HuH-7 (cell line): ENCODE measurements at places on chromosomes 2 and 18.
A peak's percentile ranks its signal among the peaks of the same experiment; 100 is the strongest.

- no peak for DNase-seq
Observed at GRCh38 chr2:86290596-86291327, 46.7 kb downstream of the REEP1 start.

DNA sequence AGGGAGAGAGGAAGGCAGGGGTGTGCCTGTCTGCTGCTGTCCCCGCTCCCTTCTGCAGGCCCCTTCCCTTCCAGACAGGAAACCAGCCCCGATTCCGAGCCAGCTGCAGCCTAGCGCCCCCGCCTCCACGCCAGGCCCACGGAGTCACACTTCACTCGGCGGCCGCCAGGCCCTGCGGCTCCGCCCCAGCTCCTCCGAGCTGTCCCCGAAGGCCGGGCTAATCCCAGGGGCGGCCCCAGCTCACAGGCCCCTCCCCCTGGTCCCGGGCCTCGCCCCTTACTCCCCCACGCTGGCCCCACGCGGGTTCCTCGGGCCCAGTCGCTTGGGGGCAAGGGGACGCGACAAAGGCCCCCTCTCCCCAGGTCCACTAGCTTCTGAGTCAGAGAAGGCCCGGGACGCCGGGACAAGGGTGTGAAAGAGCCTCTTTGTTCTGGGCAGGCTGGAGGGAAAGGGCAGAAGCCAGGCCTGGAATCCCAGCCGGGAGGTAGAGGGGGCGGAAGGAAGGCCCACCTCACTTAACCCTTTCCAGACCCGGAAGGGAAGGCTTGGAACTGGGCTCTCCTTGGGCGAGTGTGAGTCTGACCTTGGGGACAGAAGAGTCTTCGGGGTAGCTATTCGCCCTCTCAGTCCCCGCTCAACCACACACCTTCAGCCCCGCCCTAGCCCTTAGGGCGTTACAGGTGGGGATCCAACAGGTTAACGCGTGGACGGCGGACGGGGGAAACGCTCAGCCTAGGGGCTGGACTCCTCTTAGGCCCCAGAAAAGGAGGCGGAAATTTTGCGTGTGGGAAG, 1.2 kb downstream of the RTKN start:
- DNase-seq, result peak; percentile 96

- no peak for DNase-seq
Observed at GRCh38 chr2:232480201-232481190, 7.1 kb downstream of the ECEL1 start.

DNA sequence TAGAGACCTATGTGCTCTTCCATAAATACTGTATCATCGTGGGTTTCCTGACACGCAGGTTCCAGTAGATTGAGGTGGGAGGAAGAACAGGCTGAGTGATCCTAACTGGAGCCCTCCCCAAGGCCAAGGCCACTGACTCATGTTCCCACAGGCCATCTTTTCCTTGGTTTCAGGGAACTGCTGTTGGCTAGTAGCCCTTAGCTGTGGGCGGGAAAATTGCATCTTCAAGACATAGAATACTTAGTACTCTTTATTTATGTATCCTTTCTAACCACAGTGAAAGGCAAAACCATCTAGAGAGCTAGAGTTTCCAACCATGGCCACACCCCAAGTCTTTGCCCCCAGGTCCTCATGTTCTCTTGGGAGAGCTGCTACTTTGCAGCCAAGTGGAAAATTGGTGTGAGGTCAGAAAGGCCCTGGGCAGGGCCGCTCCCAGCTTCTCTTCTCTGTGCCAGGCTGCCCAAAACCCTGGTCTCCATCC, 55.9 kb downstream of the COPS8 start:
- DNase-seq, result no peak

- no peak for DNase-seq
Observed at GRCh38 chr2:239836021-239836765, 188.9 kb downstream of the NDUFA10 start.

DNA sequence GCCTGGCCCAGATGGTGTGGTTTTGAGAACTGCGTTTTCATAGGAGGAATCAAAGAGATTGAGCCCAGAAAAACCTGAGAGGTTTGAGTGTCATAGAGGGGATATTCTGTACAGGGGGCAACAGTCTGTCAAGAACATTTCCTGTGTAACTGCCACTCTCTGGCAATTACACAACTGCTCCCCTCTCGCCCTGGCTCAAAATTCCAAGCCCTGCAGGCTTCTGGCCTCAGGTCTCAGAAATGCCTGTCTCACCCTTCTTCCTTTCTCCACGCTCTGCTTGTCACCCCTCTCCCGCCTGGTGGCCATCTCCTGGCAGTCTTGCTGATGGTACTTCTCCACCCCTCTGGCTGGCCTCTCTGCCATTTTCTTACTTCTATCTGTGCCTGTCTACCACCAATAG, 4.0 kb downstream of the VAMP5 start:
- no peak for DNase-seq

DNA sequence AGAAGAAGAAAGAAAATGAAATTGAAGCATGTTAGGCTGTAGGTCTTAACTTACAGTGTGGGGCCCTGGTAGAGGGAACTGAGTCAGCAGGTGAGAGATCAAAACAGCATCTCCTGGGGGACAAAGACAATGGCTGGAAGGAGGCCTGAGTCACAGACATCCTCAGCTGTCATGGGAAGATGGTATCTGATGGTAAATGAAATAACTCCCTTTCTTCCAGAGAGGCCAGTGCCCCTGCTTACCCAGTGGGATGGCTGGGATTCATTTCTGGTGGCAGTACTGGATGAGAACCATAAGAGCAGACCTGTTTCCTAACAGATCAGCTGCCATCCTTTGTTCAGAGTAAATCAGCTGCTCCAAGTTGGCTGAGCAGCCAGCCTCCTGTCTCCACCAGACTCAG, 251.3 kb upstream of the EPAS1 start:
- DNase-seq, result no peak

GRCh38 chr18:12811191-12811950, 72.7 kb downstream of the PTPN2 start:
- DNase-seq, result no peak

DNA sequence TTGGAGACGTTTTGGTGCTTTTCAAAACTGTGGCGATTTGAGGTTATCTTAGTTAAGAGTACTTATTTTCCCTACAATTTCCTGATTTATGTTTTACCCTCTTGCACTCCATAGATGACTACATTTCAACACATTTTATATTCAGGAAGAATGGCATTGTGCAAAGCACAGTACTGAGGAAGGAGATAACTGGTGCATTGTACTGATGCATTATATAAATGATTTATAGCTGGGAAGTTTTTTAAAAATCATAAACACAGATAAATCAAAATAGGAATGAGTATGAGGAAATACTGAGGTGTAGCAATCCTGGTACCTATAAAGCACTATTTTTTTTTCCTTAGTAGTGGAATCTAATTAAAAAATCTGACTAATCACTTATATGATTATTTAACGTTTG, 5.6 kb downstream of the REL start:
- no peak for DNase-seq

- peak; percentile 39 for DNase-seq
Observed at GRCh38 chr2:169452080-169452479, 27.2 kb upstream of the BBS5 start.

- no peak for DNase-seq
Observed at GRCh38 chr2:64354857-64355680, 98.9 kb upstream of the LGALSL start.

DNA sequence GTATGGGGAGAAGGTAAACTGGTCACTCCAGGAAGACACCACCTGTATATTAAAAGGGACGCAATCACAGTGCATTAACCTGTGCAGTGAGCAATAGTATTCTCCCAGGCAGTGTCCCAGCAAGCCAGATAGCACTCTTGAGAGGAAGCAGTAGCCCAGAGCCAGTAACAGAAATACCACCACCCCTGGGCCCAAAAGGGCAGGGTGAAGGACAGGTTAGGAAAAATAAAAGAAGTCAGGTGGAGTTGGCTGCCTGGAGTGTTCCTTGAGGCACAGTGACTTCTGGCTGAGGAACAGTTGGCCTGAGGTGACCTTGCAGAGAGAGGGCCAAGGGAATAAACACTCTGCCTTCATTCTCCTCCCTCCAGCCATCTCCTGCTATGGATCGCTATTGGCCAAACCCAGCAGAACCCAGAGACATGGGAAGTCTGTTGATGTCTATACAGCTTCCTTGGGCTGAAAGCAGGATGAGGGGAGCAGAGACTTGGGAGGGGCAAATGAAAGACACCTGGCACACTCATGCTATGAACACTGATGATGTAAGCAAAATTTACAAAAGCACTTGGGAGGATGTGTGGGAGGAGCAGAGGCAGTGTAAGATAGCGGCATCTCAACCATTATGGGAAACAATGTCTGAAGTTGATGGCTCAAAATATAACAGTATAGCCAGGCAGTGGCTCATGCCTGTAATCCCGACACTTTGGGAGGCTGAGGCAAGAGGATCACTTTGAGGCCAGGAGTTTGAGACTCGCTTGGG, 7.5 kb downstream of the C18orf32 start:
- DNase-seq, result no peak

DNA sequence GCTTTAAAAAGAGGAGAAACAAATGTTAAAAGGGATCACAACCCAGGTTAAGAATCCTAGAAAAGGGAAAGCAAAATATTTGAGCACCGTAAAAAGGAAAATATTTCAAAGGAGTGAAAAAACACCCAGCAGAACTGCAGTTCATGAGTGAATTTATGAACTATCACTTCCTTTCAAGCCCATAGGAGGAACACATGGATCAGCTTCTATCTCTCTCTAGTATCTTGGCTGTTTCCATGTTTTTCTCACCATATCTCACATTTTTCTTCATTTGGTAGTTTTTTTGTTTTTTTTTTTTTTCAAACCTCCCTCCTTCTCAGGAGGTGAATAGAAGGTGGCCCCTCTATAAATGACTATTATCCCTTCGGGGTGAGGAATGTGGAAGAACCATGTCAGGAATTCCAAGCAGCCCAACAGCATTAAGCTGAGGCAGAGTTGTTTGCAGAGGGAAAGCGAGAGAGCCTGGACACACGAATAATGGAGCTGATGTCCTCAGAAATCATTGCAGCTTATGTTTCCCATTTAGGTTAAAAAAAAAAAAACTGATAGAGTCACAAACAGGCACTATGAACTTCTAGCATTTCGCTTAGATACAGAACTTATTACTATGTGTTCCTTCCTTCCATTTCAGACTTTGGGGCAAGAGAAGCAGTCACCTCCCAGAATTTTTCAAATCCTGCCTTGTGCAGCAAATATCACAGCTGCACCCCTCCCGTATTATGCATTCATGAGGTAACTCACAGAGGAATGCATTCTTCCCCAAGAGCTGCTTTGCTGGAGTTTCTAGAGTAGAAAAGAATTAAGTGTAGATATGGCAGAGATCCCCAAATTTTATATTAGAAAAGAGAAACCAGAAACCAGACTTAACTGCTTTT, 315.6 kb downstream of the IRS1 start:
- no peak for DNase-seq

DNA sequence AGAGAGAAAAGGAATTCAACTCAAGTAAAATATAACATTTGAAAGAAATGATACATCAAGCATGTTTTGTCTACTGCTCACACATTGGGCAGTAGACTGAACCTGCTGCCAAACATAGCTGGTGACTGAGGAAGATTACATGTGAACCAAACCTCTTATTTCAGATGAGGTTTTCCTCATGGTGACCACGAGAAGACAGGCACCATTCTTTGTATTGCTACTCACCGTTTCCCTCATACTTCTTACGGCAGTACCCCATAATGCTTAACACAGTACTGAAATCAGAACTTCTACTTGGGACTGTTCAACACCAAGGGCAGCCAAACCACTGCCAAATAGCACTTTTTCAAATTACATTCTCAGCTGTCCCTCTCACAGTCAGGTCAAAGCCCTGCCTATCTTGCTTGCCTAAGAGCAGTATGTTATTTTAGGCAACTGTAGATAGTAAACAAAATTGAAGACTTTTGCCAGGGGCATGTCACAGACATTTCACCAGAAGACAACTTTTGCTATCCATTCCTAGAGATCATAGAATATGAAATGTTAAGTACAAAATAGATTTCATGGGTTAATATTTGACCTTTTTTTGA, 167.1 kb upstream of the DOK6 start:
- DNase-seq, result no peak

- no peak for DNase-seq
Observed at GRCh38 chr2:71575966-71576365, 122.6 kb downstream of the DYSF start.

GRCh38 chr2:178800510-178800909, 6.7 kb downstream of the TTN start:
- no peak for DNase-seq

- DNase-seq, result no peak
Observed at GRCh38 chr2:54634021-54634420, 89.4 kb upstream of the EML6 start.

DNA sequence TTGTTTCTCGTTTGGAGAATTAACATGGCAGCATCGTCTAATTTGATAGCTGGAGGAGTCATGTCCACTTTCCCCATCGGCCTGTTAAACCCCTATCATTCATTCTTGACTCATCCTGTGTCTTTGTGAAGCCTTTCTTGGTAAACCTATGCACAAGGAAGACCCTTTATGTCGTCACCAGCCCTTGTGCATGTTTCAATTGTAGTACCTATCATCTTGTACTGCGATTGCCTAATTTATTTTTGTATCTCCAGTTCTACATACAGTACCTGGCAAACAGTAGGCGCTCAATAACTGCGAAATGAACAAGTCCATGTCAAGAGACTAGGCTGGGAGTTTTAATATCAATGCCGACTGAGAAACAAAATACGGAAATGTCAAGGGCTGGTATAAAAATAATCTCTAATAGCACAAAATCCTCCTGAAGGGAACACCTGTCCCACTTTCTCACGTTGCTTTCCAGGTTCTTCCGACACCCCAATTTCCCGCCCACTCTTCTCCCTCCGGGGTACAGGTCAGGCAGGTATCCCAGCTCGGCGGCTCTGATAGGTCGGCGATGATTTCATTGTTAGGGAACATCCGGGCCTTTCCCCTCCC, 1.3 kb upstream of the PPM1B start:
- DNase-seq, result no peak

DNA sequence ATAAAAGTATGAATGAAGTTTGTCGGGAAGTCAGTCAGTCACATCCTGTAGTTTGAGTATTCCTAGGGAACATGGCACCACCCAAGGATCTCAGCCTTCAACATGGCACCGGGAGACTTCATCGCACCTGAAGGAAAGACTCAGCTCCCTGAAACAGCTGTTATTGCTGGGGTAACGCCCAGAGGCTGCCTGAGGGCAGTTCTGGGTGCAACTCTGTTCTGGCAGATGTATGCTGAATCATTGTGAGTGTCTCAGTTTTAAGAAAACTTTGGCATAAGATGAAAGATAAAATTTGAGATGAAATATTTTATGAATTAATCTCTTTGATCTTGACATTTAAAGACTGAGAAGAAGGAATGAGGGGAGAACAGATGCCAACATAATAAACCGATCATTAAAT, 49.9 kb upstream of the SERPINB2 start:
- no peak for DNase-seq

- DNase-seq, result peak; percentile 70
Observed at GRCh38 chr18:75125382-75126331, 83.3 kb downstream of the PTGR3 start.

- no peak for DNase-seq
Observed at GRCh38 chr2:183057333-183057985, 19.2 kb upstream of the NCKAP1 start.
